ENCODE measurements at places on chromosomes 4 and X.
A peak's percentile ranks its signal among the peaks of the same experiment; 100 is the strongest.

DNA sequence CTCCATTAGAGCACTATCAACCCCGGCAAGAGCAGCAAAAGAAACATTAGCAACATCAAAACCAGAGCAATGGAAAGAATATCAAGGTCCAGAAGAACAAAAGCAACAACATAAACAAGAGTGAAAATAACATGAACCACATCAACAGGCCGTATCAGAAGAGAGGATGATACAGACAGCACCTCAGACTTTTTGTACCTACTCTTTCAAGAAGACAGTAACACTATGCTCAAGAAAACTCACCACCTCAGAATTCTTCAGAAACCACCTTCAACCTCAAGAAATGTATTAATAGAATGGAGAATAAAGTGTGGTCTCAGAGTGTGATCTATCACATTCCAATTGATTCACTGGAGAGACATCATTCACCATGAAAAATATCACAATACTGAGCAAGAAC lies 46.5 kb downstream of the VSIG4 start:
- DNase-seq: no peak

- DNase-seq: no peak
These were observed 79.4 kb downstream of the FAM53A start for GRCh38 chr4:1604706-1605205.

GRCh38 chrX:14851526-14851925 lies 21.3 kb downstream of the FANCB start:
- no peak for DNase-seq

GRCh38 chrX:121216641-121217374 lies 169.4 kb downstream of the GLUD2 start:
- DNase-seq: no peak

- peak; percentile 83 for DNase-seq
These were observed 357.8 kb downstream of the MID1IP1 start for GRCh38 chrX:39158801-39159657.

DNA sequence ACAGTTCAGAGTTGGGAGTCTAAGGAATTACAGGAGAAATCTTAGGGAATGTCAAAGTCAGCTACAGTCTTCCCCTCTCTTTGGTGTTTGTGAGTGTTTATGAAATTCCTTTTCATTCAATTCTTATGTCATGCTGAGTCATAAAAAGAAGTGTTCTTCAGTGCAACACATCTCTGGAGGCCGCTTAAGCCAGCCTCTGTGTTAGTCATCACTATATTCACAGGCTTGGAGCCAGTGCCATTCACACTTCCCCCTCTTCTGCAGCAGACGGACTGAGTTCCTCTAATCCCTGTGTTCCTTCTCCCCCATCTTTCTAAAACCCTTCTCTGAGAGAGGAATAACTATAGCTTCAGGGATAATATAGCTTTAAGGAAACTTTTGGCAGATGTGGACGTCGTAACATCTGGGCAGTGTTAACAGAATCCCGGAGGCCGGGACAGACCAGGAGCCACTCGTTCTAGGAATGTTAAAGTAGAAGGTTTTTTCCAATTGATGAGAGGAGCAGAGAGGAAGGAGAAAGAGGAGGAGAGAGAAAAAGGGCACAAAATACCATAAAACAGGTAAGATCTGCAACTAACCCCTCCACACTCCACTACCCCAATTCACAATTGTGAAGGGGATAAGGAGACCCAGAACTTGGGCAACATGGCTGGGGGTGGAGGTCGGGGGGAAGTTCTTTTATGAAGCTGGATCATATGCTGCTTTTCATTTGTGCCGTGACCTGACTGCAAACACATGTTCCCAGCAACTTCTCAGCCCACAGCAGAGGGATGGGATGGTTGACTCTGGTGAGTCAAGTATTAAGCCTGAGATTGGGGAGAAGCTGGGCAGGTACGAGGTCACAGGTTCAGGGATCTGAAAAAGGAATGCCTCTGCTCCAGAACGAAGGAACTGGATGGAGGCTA lies at the start of gene SRPX2:
Gene SRPX2 (plus strand): TSS at position 244 of the 905 bp plus-strand sequence. CDS start 2,124 bp downstream, outside the sequence.
- DNase-seq: no peak

GRCh38 chr4:58940167-58940566 lies 1830.0 kb upstream of the IGFBP7 start:
- DNase-seq: no peak

DNA sequence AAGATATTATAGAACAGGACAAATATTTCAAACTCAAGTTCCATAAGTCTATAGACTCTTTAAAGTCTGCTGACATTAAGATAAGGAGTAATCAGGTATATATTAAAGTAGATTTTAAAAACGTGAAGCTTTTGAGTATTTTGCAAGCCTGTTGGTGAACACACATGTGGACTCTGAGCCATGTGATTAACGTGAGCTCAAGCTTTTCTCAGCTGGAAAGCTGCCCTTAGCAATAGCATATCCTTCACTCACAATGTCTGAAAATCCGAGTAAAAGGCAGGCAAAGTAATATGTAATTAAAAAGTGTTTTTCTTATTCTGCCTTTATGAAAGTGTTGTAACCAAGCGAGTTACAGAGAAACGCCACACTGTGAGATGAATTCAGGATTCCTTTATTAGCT lies 140.5 kb upstream of the AADAT start:
- DNase-seq: no peak

DNA sequence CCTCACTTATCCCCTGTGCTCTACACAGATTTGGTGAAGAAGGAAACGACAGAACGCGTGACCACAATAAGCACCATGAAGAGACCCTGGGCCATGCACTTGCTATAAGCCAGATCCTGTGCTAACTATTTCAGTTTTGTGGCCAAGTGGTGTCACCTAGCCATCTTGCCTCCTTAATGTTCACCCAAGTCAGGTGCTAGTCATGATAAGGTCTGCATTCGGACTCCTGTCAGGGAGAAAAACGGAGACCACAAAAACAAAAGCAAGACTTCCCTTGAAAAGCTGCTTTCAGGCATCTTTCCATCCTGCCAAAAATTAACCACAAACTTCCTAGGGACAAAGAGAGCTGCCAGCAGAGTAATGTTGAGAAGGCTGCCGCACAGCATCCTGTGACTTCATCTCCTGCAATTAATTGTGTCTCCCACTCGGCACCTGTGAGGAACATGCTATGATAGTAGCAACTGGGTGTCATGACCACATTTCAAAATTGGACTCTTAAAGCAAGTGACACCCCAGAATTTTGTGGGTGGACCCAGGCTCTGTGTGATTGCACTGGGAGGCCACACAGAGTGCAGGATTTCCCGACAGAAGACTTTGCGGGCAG lies 8.8 kb upstream of the IDS start:
- no peak for DNase-seq

GRCh38 chr4:133323670-133324069 lies 174.6 kb downstream of the PCDH10 start:
- DNase-seq: no peak

- no peak for DNase-seq
These were observed 424.5 kb upstream of the CTSO start for GRCh38 chr4:156378033-156378665.

GRCh38 chrX:109345856-109346255 lies 136.0 kb downstream of the GUCY2F start:
- DNase-seq: no peak

GRCh38 chr4:74005528-74005927 lies 7.1 kb upstream of the CXCL5 start:
- DNase-seq: no peak

- peak; percentile 71 for DNase-seq
These were observed 67.5 kb upstream of the CXCL13 start for GRCh38 chr4:77538144-77538543.

GRCh38 chr4:188435381-188435780 lies 296.1 kb downstream of the TRIML1 start:
- no peak for DNase-seq

DNA sequence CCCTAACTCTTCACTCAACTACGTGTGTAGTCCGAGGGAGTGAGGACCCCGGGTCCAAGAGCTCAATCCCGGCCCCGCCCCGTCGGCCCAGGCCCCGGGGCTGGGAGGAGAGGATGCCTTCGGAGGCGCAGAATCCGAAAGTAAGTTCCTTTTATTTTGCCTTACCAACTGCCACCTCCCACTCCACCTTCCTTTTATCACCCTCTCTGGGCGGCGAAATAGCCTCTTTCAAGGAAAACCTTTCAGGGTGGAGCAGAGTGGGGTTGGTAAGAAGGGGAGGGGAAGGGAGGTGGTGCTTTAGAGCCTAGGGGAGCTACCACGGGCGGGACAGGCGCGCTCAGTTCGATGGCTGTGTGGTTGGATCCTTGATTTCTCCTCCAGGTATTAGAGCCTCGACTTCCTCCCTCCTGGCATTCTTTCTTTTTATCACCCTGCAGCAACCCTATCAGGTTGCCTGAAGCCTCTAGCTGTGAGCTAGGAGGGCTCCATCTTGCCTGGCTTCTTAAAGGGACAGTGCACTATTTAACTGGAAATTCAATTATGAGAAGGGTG lies 191.2 kb downstream of the RRAGB start:
- DNase-seq: no peak

DNA sequence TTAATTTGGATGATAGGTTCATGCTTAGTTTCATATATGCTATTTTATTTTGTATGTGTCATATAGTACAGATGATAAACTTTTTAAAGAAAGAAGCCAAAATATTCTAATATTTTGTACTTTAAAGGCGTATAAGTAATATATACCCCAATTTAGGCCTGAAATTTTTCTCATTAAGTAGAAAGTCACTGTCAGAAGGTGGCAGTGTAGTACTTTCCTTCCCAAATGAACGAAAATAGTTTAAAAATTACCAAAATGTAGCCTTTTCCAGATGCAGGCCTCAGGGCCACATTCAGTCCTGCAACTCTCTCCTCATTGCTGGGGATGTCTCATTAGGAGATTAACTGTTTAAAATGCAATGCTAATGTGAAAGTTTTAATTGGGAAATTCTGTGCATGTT lies 1263.6 kb downstream of the C4orf33 start:
- DNase-seq: no peak

- no peak for DNase-seq
These were observed 125.4 kb downstream of the CPE start for GRCh38 chr4:165504184-165504583.

DNA sequence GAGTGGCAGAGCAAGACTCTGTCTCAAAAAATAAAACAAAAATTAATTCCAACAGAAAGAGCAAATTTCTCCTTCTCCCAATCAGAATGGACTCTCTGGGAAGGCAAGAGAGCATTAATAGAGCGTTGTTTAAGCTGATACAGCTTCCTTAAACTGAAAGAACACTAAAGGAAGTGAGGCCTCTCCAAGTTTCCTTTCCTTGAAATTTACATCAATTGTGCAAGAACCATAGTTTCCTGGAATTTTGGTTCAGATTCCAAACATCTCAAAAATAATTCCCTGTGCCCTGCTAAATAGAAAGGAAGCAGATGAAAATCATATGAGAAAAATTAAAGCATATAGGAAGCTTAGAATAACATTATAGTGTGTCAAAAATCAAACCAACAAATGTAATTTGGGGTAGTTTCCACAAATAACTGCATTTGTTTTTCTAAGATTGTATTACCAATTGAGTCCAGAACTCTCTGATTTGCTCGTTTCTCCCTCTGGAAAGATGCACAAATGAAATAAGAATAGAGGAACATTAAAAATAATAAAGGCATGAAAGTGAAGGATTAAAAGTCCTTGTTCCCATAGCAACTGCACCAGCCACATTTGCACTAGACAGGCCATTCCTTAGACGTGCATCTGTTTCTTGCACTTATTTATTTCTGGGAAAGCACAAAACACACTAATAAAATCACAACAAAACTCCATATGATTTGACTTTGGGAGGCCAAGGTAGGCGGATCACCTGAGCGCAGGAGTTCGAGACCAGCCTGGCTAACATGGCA lies 3.7 kb upstream of the FAM241A start:
- no peak for DNase-seq

- DNase-seq: no peak
These were observed 7.4 kb downstream of the WDR44 start for GRCh38 chrX:118353081-118353850.

DNA sequence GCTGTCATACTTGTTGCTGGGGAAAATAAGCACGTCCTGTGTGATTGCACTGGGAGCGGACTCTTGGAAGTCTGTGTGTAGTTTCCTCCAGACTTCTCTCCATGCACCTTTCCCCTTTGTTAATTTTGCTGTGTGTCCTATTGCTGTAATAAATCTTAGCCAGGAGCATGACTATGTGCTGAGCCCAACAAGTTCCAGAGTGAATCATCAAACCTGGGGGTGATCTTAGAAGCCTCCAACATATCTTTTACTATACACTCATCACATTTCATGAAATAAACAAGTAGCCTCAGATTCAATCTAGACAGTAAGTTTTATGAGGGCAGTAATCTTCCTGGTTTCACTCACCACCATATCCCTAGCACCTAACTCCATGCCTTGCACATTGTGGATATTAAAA lies 43.3 kb upstream of the FGF13 start:
- no peak for DNase-seq

DNA sequence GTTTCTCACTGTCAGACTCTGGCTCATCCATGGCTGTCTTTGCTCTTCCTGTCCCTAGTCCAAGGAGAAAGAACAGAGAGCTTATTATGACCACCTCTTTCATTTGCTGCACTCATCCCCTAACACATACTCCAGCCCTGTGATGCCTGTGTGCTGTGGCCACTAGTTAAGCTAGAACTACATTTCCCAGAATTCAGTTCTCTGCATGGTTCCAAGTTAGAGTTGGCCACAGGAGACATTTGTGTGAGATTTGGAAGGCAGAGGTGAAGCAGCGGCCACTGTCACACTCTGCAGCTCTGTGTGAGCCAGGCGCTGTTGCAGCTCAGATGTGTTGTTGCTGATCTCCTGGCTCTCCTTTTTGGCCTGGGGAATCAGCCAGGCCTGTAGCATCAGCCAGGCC lies 188.2 kb upstream of the ATP6AP2 start:
- DNase-seq: no peak

DNA sequence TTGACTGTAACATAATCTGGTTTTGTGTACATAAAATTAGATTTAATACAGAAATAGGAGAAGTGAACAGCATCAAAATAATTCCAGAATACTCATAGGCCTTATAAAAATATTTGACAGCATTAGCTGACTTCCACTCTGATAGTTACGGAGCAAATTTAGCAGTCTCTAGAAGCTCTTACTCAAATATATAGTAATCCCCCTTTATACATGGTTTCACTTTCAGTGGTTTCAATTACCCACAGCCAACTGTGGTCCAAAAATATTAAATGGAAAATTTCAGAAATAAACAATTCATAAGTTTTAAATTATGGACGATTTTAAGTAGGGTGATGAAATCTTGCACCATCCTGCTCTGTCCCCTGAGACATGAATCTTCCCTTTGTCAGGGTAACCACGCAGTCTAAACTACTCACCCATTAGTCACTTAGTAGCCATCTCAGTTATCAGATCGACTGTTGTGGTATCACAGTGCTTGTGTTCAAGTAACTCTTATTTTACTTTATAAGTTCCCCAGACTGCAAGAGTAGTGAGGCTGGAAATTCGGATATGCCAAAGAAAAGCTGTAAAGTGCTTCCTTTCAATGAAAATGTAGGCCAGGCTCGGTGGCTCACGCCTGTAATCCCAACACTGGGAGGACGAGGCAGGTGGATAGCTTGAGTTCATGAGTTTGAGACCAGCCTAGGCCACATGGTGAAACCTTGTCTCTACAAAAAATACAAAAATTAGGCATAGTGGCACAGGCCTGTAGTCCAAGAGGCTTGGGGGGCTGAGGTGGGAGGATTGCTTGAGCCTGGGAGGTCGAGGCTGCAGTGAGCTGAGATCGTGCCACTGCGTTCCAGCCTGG lies 17.2 kb upstream of the RTL9 start:
- DNase-seq: no peak
